ENCODE measurements at places on chromosomes 1 and 21. TPM values are rescaled to one million over a fixed set of nuclear protein-coding genes. Genes with fewer than 3 reads are reported as not detected.

GRCh38 chr1:225769687-225770086 lies 7.9 kb upstream of the SRP9 start:
- DNase-seq = no peak

DNA sequence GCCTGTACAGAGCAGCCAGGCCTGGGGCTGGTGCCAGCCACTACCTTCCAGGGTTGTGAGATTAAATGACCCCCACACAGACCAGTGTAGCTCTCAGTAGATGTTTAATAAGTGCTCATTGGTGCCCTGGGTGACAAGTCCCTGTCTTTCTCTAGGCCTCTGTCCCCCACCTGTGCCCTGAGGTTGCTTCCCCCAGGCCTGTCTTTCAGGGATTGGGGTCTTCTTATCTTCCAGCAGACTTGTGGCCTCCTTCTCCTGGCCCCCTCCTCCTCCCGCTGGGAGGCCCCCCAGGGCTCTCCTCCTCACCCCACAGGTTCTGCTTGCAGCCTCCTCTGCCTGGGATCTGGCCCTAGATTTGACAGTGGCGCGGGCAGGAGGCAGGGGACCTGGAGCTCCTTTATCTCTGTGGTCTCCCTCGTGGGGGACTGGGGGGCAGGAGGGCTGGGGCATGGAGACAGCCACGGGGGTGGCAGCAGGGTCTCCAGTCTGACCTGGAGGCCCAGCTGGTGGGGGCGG lies 40.3 kb downstream of the EPHA2 start:
- DNase-seq = no peak

The PBX1 gene
- 122 TPM for total RNA-seq

The SLC25A34 gene
- 1.6 TPM for total RNA-seq

The VANGL2 gene
- total RNA-seq = 8.2 TPM

The SWT1 gene
- total RNA-seq = 29.4 TPM

GRCh38 chr1:91804546-91805023 lies 81.4 kb downstream of the TGFBR3 start:
- no peak for DNase-seq

The CD5L gene
- total RNA-seq = not detected

The HHAT gene
- 4.6 TPM for total RNA-seq

DNA sequence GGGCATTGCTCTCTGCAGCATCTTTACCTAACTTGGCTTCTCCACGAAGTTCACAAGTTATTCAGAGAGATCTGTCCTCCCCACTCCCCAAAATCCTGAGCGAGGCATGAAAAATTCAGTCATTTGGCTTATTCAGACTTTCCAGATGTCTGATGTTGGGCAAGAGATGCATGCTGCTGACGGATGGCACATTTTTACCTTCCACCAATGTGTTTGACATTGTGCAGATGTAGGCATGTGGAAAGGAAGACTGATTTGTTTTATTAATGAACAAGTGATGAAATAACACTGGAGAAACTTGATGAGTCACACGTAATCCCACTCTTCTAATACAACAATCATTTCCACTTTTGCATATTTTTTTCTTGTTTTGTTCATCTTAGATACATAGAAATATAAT lies 86.7 kb downstream of the C1orf94 start:
- no peak for DNase-seq

DNA sequence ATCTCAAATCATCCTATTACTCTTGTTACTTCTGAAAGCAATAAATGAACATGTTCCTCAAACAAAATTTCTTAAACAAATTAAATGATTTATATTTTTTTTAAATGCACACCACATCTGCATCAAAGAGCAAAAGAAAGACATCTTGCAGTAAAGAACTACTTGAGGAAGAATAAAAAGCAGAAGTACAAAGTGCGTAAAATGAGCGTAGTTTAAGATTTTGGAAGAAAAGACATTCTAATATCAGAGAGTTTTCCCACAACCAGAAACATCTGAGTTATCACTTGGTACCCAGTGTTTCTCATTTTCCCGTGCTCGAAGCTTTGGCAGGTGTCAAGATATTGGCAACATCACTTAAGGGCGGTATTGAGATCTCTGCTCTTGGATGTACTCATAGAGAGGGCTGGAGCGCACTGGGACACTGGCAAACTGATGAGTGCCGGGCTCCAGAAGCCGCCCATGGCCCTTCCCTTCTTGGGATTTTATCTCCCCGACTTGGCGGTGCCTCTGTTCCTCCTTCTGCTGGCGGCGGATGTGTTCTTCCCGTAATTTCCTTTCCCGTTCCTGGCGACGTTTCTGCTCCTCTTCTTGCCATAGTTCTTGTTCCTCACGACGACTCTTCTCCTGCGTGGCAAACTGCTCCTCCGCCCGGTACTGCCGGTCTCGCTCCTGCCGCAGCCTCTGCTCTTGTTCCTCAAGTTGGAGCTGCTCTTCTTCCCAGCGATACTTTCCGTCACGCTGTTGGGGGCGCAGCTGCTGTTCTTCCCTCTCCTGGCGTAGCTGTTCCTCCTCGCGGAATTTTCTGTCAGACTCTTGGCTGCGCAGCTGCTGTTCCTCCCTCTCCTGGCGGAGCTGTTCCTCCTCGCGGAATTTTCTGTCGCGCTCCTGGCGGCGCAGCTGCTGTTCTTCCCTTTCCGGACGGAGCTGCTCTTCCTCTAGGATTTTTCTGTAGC lies 7.9 kb downstream of the TCHH start:
- no peak for DNase-seq

DNA sequence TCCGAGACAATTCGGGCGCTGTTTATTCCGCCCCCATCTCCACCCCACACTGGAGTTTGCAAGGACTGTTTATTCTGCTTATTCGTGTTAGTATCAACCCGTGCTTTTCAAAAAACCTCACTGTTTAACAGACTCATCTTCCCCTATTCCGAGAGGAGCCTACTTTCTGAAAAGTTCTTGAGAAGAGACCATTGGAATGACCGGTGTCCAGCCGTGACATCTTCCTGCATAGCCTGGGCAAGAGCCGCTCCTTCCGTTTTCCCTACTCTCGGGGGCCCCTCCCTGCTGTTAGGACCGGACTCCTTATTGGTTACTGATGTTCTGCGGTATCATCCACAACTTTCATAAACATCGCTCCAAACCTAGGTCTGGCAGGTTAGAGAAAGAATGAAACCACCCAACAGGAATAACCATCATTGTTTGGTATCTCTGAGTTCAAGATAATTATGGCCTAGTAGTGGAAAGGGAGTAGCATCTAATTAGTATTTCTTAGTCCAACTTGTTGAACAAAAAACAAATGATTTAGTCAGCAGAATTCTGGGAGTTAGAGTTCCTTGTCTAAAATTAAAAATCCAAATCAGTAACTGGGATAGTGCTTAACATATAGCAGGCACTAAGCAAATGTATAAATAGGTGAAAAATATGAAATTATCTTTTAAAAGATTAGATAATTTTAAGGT lies 837 bp downstream of the STXBP3 start:
- DNase-seq = peak; percentile 87

The LCE1C gene
- not detected for total RNA-seq

All from uterus (tissue), 4 donors.